Epithelial cell of prostate (primary cell): ENCODE measurements at places on chromosomes 12 and 14.

- no peak for DNase-seq
Observed at GRCh38 chr14:59699442-59699841, 122.8 kb upstream of the CCDC175 start.

DNA sequence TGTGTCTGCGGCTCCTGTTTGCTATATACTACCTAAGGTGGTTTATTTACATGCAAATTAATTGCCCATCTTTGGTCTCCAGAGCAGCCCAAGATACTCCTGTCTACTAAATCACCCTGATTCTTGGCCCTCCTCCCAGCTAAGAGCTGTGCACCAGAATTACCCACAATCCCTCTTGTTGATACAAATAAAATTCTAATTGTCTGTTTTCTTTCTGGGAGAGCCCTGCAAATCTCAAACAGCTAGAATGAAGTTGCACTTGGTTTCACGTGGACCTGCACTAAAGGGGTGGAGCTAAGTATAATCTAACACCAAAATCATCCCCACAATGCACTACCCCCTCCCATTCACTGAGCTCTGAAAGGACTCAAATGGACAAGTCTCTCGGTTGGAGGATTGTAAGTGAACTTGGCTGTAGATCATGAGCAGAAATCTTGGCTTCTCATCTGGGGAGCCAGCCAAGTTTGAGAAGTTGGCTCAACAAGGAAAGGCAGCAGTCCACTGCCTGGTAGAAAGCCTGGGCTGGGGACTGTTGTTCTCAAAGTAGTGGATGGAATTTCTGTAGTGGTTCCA, 6.6 kb downstream of the MAX start:
- DNase-seq, result no peak

DNA sequence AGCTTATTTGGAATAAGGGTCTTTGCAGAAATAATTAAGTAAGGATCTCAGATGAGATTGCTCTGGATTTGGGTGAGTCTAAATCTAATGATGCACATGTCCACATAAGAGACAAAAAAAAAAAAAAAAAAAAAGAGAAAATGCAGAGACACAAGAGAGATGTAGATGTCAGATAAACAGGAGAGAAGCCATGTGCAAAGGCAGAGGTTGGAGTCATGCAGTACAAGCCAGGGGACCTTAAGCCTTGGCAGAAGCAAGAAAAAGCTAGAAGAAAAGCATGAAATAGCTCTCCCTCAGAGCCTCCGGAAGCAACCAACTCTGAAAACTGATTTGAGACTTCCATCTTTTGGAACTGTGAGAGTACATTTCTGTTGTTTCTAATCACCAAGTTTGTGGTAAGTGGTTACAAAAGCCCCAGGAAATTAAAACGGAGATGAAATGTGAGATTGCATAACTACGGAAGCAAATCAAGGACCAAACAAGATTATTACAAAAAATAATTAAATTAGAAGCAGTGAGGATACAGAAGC, 1304.0 kb upstream of the SEL1L start:
- no peak for DNase-seq

DNA sequence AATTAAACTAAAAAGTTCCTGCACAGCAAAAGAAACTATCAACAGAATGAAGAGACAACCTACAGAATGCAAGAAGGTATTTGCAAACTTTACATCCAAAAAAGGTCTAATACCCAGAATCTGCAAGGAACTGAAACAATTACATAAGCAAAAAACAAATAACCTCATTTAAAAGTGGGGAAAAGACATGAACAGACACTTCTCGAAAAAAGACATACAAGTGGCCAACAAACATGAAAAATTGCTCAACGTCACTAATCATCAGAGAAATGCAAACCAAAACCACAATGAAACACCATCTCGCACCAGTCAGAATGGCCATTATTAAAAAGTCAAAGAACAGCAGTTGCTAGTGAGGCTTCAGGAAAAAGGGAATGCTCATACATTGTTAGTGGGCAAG, 15.2 kb downstream of the PDE6H start:
- no peak for DNase-seq

DNA sequence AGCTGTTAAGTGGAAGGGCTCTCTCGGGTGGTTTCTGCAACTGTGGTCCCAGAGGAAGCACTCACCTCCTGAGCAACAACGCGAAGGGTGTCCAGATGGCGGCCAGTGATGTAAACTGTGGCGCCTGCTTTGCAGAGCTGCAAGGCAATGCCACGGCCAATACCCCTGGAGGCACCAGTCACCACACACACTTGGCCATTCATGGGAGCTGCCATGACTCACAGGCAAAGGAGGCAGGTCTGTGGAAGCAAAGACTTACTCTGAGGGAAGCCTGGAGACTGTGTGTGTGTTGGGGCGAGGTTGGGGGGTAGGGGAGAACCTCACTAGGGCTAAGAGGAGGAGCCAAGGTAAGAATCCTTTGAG, 707 bp downstream of the DHRS1 start:
- DNase-seq, result peak; percentile 87

GRCh38 chr12:13093848-13094220, 9.6 kb downstream of the GSG1 start:
- no peak for DNase-seq

- DNase-seq, result no peak
Observed at GRCh38 chr14:100832311-100832960, 6.5 kb downstream of the MEG3 start.

GRCh38 chr12:46950094-46950493, 124.3 kb upstream of the SLC38A4 start:
- no peak for DNase-seq

- DNase-seq, result no peak
Observed at GRCh38 chr14:95300002-95300696, 19.6 kb downstream of the CLMN start.

GRCh38 chr12:51377099-51377984, 13.9 kb downstream of the GALNT6 start:
- no peak for DNase-seq

DNA sequence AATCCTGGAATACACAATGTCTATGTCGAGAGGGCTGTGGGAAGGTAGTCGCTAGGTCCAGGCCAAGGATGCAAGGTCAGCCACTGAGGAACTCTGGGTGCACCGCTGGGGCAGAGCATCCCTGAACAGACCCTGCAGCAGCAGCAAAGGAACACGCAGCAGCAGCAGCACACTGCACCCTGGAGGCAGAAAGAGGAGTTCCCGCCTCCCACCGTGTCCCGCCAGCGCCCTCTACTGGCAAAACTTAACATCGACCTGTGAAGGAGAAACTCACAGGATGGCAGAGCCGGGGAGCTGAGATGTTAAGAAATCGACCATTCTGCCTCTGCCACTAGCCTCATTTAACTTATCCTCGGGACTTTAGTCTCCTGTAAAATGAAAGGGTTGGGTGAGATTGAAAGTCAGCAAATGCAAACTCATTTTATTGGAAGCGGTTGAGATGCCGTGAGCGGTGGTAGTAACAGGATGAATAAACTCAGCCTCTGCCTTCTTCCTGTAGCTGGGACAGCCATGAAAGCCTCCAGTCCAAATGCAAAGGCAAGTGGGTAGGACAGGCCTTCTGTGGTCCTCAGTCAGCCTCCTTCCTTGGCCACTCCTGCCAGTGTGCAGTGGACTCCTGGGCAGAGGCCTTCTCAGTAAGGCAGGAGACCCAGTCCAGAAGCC, 45.6 kb downstream of the STAB2 start:
- peak; percentile 10 for DNase-seq

DNA sequence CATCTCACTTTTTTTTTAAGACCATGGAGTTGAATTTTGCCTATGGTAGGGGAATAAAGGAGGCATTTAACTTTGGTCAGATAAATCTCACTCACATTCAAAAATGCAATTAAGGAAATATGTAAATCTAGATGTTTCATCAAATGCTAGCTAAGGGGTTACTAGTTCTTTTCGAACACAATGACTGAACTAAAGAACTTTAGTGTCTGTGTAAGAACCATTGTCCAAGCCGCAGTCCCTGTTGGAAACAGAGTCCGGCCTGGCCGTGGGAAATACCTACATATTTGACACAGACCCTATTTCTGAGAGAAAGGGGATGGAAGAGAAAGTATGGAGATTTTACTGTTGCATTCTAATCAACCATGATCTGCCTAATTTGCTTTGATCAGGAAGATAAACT, 17.4 kb downstream of the LGR5 start:
- DNase-seq, result no peak

DNA sequence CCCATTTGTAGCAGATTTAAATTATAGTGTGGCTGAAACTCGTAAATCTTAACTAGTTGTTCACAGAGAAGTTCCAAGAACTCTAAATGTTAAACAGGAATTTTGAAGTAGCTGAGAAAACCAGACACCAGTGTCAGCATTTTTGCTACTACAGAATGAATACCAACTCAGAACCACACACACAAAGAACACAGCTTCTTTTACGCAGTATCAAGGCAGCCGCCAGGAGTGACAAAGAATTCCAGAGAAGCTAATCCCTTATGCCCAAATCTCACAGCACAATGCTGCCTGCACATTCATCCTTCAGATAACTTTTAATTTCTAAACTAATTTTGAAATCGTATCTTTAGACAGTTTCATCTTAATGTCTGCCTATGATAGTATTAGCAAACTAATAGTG, 37.4 kb downstream of the SLC6A15 start:
- no peak for DNase-seq

- DNase-seq, result no peak
Observed at GRCh38 chr14:92462568-92462967, 51.0 kb upstream of the RIN3 start.

- no peak for DNase-seq
Observed at GRCh38 chr12:131050463-131051154, 96.9 kb downstream of the ADGRD1 start.

DNA sequence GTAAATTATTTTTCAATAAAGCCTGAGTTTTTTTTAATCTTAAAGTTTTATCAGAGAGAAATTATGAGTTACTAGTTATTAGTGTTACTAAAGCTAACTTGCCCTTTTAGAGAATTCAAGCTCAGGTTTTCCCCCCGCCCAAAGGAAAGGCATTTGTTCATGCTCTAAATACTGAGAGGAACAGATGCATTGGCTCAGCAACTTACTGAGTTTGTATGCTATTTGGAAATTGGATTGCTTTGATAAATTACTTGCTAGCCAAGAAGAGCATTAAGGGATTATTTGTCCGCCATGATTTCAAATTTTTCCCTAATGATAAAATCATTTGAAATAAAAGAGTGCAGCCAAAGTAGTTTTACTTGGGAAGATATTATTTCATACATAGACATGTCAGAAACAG, 149.4 kb downstream of the METTL25 start:
- DNase-seq, result no peak

GRCh38 chr12:51683763-51684357, 92.8 kb downstream of the SCN8A start:
- DNase-seq, result peak; percentile 26

DNA sequence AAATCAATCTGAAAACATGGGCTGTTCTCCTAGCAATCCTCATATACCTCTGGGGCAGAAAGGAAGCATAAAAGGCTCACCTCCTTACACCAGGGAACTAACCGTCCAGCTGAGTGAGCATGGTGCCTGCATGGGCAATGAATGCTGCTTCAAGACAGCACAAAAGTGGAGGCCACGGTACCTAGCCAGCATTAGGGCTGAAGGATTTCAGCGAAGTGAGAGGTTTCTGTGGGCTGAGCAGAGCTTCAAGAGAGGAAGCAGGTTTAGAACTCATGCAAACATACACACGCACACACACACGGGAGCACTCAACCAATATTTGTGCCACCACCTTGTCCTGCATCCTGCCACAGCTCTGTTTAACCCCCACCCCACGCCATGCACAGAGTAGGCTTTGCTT, 838.5 kb upstream of the TMEM132C start:
- DNase-seq, result no peak

GRCh38 chr12:21330682-21331253, 3.9 kb downstream of the SLCO1A2 start:
- no peak for DNase-seq

GRCh38 chr14:57999471-57999870, 133.6 kb upstream of the SLC35F4 start:
- no peak for DNase-seq

DNA sequence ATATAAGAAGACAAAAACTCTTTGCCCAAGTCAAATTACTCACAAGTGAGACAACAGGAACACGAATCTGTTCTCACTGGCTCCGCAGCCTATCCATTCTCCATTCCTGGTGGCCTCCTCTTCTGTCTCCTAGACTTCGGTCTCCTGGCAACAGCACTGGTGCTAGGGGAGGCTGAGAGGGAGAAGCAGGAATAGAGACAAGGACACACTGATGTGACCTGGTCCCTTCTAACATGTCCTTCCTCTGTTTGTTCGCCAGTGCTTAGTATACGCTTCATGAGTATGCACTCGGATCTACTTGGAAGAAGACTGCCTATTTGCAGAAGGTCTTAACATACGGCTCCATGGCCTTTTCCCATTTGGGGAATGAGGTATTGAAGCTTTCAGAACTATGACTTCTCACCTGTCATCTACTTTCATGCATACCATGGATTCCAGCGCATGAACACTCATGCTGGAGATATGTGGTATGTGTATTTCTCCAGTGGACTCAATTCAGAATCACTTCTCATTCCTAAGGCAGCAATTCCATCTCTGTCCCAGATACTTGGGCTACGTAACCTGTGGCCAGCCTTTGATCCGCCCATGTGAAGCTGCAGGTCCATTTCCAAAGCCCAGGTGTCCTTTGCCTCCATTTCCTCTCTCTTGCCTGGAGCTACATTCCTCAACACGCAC, 33.9 kb downstream of the BHLHE41 start:
- no peak for DNase-seq

- no peak for DNase-seq
Observed at GRCh38 chr12:91093341-91093740, 18.0 kb downstream of the LUM start.

GRCh38 chr14:56816574-56817391, 6.5 kb upstream of the OTX2 start:
- DNase-seq, result no peak

DNA sequence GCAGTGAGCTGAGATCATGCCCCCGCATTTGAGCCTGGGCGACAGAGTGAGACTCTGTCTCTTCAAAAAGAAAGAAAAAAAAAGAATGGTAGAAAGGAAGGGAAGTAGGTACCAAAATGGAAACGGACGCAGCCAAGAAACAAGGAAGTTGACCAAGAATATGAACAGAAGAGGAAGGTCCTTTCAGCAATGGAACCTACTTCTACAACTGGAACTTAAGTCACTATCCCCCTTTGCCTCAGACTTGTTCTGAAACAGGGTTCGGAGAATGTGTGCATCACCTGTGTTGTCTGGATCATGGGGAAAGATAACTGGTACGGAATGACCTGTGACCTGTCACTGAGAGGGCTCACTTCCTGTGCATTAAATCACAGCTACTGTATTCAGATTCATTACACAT, 43.9 kb upstream of the RNASE1 start:
- DNase-seq, result no peak

DNA sequence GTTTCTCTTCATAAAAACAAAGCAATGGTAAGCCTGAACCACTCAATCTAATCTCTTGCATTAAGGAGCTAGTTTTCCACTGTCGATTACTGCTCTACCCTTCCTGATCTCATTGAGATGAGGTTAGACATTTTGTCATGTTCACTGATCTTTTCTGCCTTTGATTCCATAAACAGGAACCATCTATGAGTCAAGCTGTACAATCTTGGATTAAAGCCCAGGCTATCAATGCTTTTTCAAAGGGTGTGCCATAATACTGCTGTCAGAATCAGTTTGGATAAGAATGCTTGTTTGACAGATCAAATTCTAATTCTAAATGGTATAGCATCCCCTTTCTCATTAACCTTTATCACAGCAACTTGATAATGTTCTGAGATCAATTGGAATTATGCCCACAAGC, 16.1 kb downstream of the GRIP1 start:
- DNase-seq, result peak; percentile 50

GRCh38 chr12:88058719-88059077, 29.5 kb upstream of the C12orf50 start:
- no peak for DNase-seq
